Gastroesophageal sphincter (tissue), 4 donors: ENCODE measurements at places on chromosomes 16 and 17. TPM values are rescaled to one million over a fixed set of nuclear protein-coding genes. Genes with fewer than 3 reads are reported as not detected.

DNA sequence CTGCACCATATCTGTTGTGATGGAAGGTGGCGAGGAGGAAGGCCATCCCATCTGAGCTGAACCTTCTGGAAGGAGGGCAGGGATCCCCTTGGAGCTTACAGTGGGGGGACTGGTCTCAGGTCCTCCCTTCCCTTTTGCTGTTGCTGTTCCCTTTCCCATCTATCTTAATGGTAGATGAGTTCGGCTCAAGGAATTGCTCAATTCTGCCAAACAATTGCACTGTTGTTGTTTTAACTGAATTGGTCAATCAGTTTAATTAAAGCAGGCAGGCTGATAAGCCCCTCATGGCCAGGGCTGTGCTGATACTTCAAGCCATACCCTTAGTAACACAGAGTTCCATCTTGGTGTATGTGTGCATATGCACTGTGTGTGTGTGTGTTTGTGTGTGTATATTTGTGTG lies 220.4 kb upstream of the FOXF1 start:
- H3K4me1 ChIP-seq, result peaks cover 28% of the 10 kb centered on the region
- no peaks in the 10 kb centered on the region for H3K36me3 ChIP-seq
- H3K4me3 ChIP-seq, result no peak overlapping the region
- H3K27me3 ChIP-seq, result peaks cover 60% of the 10 kb centered on the region

DNA sequence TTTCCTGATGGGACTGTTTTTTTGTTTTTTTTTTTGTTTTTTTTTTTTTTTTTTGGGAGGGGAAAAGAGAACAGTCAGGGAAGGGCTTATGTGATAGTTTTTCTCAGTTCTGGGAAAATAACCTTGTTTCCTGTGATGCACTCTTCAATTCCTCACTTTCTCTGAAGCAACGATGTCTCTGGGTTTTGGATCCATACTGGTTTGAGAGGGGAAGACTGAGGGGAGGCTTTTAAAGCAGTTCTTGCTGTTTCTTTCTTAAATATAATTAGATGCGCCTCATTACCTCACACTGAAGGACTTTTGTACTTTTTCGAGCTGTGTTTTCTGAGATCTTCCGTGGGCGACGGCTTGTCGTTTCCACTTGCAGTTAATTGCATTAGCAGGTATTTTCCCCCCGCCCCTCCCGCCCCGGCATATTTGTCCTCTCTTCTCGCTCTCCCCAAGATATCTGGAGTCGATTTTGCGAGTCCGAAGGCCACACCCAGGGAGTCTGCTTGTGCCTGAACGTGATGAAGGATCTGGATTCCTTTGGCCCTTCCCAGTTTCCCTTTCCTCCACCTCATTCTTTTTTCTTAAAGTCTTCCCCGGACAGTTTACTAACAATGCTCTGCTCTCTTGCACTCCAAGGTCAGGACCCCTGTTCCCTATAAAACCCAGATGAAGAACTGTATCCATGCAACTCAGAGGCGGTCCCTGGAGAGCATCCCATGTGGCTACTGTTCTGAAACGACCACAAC lies 125.2 kb upstream of the ZFHX3 start:
- ATAC-seq, result no peak
- H3K36me3 ChIP-seq, result no peaks in the 10 kb centered on the region
- no peaks in the 10 kb centered on the region for H3K27me3 ChIP-seq
- H3K4me1 ChIP-seq, result peaks cover 6% of the 10 kb centered on the region
- H3K4me3 ChIP-seq, result peak overlapping the region; percentile 2

DNA sequence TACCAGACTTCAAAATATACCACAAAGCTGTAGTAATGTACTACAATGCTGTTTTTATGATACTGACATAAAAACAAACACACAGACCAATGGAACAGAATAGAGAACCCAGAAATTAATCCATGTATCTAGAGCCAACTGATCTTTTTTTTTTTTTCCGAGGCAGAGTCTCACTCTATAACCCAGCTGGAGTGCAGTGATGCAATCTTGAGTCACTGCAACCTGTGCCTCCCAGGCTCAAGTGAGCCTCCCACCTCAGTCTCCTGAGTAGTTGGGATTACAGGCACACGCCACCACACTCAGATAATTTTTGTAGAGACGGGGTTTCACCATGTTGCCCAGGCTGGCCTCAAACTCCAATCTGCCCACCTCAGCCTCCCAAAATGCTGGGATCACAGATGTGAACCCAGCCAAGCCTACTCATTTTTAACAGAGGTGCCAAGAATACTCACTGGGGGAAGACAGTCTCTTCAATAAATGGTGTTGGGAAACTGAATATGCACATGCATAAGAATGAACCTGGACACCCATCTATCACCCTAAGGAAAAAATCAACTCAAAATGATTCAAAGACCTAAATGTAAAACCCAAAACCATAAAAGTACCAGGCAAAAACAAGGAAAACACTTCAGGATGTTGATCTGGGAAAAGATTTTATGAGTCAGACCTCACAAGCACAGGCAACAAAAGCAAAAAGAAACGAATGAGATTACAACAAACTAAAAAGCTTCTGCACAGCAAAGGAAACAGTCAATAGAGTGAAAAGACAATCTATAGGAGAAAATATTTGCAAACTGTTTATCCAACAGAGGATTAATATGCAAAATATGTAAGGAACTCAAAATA lies 63.1 kb downstream of the STX8 start:
- ATAC-seq, result no peak
- H3K27me3 ChIP-seq, result no peaks in the 10 kb centered on the region
- H3K4me3 ChIP-seq, result no peak overlapping the region
- H3K4me1 ChIP-seq, result no peaks in the 10 kb centered on the region
- H3K27ac ChIP-seq, result no peak overlapping the region

DNA sequence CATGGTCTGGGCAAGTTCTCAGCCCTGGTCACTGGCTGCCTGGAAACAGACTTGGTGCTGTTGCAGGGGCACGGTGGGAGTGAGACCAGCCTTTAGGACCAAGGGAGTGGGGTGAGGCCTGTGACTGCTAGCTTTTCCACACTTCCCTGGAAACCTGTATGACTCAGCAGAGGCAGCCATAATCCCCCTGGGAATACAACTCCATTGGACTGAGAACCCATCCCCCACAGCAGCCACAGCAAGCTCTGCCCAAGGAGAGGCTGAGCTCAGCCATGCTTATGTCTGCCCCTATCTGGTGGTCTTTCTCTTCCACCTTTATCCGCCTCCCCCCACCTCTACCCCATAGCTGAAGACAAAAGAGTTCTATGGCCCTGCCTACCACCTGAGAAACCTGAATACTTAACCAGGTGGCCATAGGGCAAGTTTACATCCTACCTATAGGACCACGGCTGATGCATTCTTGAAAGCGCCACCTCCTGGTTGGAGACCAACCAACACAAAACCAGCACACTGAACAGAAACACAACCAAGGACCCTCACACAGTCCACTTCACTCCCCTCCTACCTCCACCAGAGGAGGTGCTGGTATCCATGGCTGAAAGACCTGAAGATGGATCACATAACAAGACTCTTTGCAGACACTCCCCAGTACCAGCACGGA lies 816.2 kb upstream of the SOX9 start:
- no peak for ATAC-seq
- H3K4me1 ChIP-seq, result no peaks in the 10 kb centered on the region
- no peak overlapping the region for H3K4me3 ChIP-seq

DNA sequence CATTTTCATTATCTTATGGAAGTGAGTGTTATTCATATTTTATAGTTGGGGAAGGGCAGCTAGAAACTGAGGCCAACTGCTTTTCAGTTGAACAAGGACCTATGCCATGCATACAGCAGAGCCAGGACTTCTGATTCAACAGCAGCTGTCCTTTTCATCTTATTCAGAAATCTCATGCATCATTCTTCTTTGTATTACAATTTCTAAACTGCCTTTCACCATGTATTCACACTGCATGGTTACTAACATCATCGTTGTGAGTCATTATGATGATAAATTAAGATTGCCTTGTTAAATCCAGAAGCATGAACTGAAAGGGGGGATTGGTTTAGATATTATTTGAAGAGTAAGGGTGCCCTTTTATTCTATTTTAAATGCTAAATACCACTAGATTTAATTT lies 1470.1 kb upstream of the GOT2 start:
- H3K4me1 ChIP-seq, result no peaks in the 10 kb centered on the region
- no peaks in the 10 kb centered on the region for H3K36me3 ChIP-seq
- H3K27ac ChIP-seq, result no peak overlapping the region
- no peak overlapping the region for H3K4me3 ChIP-seq
- no peaks in the 10 kb centered on the region for H3K27me3 ChIP-seq
- ATAC-seq, result no peak

GRCh38 chr16:23907903-23908302 lies 72.1 kb downstream of the PRKCB start:
- no peaks in the 10 kb centered on the region for H3K27me3 ChIP-seq
- no peaks in the 10 kb centered on the region for H3K36me3 ChIP-seq
- peaks cover 19% of the 10 kb centered on the region for H3K4me1 ChIP-seq
- H3K27ac ChIP-seq, result no peak overlapping the region

- H3K27me3 ChIP-seq, result peaks cover 57% of the 10 kb centered on the region
- H3K36me3 ChIP-seq, result no peaks in the 10 kb centered on the region
Measured at GRCh38 chr17:76384987-76385891, 830 bp downstream of the SPHK1 start.

The EXOC3L1 gene
- 2.4 TPM for total RNA-seq

DNA sequence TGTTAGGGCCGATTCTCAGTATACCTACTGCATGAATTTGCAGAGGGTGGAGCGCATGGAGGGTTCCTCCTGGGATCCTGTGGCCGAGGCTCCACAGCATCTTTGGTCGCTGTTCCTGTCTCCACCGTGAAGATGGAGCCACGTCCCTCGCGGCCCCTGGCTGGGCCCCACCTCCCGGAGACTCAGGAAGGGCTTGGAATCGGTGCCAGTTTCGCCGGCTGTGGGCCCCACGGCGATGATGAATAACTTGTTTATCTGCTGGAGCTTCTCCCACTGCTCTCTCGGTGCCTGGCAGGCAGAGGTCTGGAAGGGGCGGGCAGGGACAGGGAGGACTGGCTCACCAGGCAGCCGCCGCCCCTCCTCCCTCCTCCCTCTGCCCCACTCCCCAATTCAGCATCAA lies 8.1 kb downstream of the SLC5A11 start:
- no peaks in the 10 kb centered on the region for H3K27me3 ChIP-seq
- ATAC-seq, result no peak
- H3K36me3 ChIP-seq, result no peaks in the 10 kb centered on the region
- no peaks in the 10 kb centered on the region for H3K4me1 ChIP-seq

DNA sequence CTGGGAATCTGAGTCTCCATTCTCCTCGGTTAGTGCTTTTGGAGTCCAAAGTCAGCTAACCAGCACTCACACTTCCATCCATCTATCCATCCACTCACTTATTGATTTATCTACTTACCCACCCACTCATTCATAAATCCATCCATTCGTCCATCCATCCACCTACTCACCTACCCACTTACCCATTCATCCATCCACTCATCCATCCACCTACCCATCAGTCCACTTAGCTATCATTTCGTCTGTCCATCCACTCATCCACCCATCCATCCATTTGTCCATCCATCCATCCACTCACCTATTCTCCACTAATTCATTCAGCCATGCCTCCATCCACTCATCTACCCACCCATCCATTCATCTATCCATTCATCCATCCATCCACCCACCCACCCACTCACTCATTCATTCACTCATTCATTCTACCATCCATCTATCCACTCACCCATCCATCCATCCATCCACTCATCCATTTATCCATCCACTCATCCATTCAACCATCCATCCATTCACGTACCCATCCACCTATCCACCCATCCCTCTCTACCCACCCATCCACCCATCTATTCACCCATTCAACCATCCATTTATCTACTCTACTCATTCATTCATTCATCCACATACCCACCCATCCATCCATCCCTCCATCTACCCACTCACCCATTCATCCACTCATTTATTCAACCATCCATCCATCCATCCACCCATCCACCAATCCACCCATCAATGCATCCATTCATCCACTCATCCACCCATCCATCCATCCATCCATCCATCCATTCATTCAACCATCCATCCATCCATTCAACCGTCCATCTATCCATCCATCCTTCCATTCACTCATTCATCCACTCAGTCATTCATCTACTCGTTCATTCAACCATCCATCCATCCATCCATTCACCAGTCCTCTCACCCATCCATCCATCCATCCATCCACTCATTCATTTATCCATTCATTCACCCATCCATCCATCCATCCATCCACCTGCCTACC lies 26.1 kb downstream of the NLRC3 start:
- no peak for ATAC-seq
- H3K27me3 ChIP-seq, result no peaks in the 10 kb centered on the region
- H3K27ac ChIP-seq, result no peak overlapping the region
- H3K36me3 ChIP-seq, result no peaks in the 10 kb centered on the region
- H3K4me1 ChIP-seq, result no peaks in the 10 kb centered on the region

GRCh38 chr17:65154770-65155589 lies 17.8 kb downstream of the RGS9 start:
- H3K27ac ChIP-seq, result no peak overlapping the region
- H3K4me1 ChIP-seq, result no peaks in the 10 kb centered on the region

DNA sequence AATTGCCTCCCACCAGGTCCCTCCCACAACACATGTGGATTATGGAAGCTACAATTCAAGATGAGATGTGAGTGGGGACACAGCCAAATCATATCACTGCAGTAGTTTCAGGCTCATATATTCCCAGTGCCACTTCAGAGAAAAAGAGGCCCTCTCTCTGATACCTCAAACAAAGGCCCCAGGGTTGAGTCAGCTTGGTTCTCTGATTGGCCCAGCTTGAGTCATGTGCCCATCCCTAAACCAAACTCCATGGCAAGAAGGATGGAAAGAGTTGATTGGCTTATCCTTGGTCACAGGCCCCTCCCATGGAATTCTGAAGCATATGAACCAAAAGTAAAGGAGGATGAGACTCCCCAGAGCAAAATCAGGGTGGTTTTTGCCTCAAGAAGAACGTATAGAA lies 75.9 kb upstream of the IRX6 start:
- no peak overlapping the region for H3K27ac ChIP-seq
- H3K36me3 ChIP-seq, result no peaks in the 10 kb centered on the region
- H3K27me3 ChIP-seq, result peaks cover 6% of the 10 kb centered on the region
- no peak overlapping the region for H3K4me3 ChIP-seq

GRCh38 chr16:54923055-54923473 lies 7.6 kb upstream of the IRX5 start:
- H3K27me3 ChIP-seq, result peaks cover 91% of the 10 kb centered on the region
- ATAC-seq, result no peak
- peaks cover 3% of the 10 kb centered on the region for H3K4me1 ChIP-seq
- no peak overlapping the region for H3K4me3 ChIP-seq
- no peak overlapping the region for H3K27ac ChIP-seq

The SNF8 gene
- total RNA-seq, result 99.9 TPM

GRCh38 chr17:4048218-4048617 lies 84.0 kb upstream of the ATP2A3 start:
- no peak for ATAC-seq
- no peaks in the 10 kb centered on the region for H3K4me1 ChIP-seq
- no peak overlapping the region for H3K4me3 ChIP-seq
- no peaks in the 10 kb centered on the region for H3K27me3 ChIP-seq
- H3K27ac ChIP-seq, result no peak overlapping the region
- H3K36me3 ChIP-seq, result peaks cover 7% of the 10 kb centered on the region
